SK-MEL-5 (cell line): ENCODE measurements at places on chromosomes 4 and X. TPM values are rescaled to one million over a fixed set of nuclear protein-coding genes. Genes with fewer than 3 reads are reported as not detected.

- no peak for DNase-seq
These were observed 898 bp downstream of the UBQLN2 start for GRCh38 chrX:56564164-56564885.

DNA sequence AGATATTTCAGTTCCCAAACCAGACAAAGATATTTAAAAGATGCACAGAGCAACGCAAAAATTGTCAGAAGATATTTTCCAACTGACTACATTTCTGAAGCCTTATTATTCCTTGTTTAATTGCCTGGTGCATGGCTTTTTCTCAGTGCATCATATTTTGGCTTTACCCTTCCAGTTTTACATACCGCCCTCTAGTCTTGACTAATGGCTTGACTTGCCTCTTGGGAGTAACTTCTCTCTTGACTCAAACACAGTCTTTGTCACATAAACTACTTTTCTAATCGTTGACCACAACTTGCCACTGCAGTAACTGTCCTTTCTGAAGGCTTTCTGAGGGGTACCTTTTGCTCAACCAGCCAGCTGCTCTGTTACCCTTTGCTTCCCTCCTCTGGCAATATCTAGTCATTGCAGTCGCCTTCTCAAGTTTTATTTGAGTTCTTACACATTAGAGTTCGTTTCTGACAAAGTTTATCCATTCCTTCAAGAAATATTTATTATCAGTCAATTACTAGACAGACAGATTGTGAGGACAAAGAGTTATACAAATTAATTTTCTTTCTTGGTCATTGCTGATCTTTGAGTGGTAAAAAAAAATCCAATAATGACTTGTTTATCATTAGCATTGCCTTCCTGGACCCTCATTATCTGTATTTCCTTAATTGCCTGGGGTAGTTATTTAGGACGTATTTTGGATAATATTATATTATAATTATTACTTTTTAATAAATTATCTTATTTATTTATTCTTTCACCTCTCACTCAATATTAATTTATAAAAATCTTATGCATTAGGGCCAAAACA is 506.9 kb upstream of the PCDH10 start:
- DNase-seq: peak; percentile 67

PRSS48 gene
- not detected in 2 replicates for total RNA-seq

ABLIM2 gene
- total RNA-seq: 0.29 and 0.51 TPM in 2 replicates

DNA sequence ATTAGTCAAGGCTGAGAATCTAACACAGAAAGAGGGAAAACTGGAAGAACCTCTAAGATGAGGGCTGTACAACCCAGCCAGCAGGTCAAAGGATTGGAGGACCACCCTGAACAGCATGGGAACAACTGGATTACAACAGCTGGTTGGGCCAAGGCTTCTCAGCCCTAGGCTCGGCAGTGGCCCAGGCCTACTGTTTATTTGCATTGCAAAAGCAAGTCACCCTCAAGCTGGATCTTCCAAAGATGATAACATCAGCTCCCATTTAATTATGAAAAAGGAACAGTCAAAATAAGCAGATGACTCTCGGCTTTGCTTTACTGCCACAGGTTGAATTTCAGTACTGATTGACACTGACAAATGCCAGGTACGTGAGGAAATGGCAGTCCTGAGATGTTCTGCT is 61.8 kb downstream of the GPC3 start:
- no peak for DNase-seq

- DNase-seq: no peak
These were observed 241.4 kb downstream of the FRMPD4 start for GRCh38 chrX:12379671-12380070.

POU3F4 gene
- not detected in 2 replicates for total RNA-seq

DNA sequence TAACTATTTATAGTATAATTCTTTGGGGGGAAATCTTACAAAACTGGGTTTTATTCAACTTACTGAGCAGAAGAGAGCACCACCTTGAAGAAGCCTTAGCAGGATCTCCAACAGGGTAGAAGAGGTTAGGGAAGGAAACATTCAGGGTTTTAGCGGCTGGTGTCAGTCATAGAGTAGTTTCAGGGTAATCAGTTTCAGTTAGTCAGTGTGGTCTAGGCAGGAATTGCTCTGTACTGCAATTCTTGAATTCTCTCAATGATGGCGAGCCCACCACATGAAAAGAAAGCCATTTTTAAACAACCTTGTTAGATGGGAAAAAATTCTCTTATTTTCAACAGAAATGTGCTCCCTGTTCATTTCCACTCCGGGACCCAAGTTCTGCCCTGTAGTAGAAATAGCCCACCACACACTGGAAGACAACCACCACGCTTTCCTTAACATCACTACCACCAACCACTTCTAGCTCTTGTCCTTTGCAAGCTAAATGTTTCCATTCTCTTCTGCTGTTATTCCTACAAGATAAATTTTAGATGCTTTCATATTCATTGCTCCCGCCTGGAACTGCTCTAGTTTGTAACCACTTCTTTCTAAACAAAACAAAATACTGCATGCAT is 25.9 kb downstream of the COL25A1 start:
- DNase-seq: no peak

DNA sequence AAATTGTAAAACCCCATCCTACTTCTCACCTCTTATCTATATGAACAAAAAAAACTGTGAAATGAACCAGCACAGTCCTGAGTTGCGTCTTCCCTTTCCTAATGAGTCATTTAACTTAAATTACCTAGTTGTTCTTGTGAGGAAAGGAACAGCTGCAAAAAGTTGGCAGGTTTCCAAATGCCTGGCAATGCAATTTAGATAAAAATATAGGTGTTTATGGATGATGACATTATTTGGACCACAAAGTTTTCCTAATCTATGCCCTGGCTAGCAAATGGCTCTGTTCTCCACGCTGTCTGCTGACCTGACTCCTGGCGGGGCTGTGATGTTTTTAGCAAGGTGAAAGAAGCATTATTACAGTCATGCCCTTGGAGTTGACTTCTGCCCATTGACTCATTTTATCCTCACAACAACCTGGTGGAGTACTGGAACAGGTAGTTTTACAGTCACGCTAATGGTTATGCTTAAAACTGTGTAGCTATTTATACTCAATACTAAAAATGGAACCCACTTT is 29.8 kb upstream of the RELL1 start:
- DNase-seq: no peak

MAGEA11 gene
- total RNA-seq: 0.24 and 0.43 TPM in 2 replicates

DNA sequence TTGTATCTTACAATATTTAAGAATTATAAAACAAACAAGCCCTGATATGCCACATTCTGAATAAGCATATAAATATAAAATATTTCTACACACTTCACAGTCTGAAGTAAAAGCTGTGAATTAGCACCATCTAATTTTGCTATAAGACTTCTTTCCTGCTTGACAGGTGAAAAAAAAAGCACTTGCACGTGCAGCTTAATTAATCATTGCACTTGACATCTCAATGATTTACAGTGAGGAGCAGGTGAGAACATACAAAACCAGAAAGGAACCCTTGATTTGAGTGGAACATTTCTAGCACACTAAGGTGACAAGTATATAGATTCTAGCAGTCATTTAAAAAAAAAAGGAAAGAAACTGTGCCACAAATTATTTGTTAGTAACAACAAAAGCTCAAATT is 47.9 kb downstream of the CHIC2 start:
- no peak for DNase-seq

DNA sequence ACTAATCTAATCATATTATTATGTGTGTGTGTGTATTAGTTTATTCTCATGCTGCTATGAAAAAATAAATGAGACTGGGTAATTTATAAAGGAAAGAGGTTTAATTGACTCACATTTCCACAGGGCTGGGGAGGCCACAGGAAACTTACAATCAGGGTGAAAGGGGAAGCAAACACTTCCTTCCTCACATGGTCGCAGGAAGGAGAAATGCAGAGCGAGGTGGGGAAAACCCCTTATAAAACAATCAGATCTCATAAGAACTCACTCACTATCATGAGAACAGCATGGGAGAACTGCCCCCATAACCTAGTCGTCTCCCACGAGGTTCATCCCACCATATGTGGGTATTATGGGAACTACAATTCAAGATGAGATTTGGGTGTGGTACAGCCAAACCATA is 190.9 kb upstream of the TAPT1 start:
- no peak for DNase-seq

DNA sequence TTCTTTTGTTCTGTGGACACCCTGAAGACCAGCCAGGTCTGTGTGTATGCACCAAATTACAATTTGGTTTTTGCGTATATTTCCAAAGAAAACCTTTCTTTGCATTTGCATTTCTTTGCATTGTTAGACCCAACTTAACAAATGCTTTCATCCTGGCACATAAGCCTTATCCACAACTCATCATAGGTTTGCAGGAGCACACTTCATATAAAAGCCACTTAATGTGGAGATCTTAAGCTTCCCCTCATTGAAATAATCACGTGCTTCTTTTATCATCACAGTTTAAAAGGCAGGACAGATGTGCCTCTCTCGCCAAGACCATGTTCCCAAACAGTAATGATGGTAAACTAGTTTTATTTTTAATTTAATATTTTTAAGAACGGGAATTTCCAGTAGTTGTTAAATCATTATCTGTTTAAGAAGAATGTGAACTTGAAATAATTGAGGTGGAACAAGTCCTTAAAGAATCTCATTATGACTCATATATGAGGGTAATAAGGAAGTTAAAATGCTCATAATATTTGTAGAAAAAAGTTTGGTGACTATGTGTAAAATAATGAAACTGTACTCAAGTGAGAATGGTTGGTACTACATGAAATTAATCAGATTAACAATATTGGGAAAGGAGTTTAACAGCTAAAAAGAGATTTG is 65.5 kb downstream of the GLRA3 start:
- no peak for DNase-seq

- DNase-seq: peak; percentile 45
These were observed 41.6 kb upstream of the ACSL4 start for GRCh38 chrX:109774706-109775105.

- no peak for DNase-seq
These were observed 19.9 kb downstream of the AR start for GRCh38 chrX:67563469-67564448.

DNA sequence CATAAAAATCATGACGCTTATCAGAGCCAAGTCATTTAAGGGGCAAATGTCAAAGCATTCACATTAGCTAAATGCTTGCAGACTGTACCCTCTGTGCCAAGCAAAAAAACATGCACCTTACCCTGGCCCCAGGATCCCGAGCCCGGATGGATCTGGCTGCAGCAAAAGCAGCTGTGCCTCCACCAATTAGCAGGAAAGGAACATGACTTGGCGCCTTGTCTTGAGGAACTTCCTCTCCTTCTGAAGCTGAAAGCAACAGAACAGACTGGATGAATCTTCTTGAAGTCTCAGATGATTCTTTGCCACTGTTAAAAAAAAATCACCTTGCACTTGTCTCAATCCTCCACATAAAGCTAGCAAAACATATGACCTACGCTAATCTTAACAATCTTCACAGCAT is 18.0 kb downstream of the AIFM1 start:
- no peak for DNase-seq
